ENCODE measurements at places on chromosomes 1 and 21.

DNA sequence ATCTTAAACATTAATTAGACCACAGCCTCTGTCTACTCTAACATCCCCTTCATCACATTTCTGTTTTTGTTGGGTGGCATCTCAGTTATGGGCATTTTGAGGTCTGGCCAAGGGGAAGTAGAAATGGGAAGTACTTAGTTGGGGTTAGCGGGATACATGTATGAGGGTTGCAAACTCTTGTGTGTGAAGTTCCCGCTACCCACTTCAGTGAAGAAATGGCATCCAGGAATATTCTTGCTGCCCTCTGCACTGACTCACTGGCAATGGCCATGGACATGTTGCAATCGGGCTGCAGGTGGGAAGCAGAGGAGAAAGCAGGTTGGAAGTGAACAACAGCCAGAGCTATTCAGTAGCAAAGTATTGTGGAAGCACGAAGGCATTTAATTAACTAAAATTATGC is 7.4 kb downstream of the CD48 start:
- DNase-seq: no peak

DNA sequence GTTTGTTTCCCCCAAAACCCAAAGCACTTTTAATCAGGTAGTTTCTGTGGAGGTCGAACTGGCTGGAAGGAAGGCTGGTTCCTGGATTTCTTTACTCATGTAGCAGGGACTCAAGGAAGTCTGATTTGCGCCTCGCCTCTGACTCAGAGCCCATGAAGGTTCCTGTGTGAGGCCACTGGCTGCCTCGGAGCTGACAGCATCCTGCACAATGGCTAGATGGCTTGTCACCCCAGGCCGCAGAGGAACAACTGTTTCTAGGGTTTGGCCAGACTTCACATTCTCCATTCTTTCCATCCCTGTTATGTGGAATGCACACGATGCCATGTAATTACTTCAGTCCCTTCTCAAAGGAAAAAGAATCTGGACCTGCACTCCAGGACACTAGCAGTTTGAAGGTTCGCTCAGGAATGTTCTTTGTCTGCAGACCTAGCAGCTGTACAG is 39.1 kb upstream of the PRSS38 start:
- no peak for DNase-seq

GRCh38 chr1:223161321-223161720 is 18.3 kb upstream of the TLR5 start:
- DNase-seq: no peak

GRCh38 chr1:225446981-225447615 is 19.3 kb upstream of the LBR start:
- DNase-seq: no peak

DNA sequence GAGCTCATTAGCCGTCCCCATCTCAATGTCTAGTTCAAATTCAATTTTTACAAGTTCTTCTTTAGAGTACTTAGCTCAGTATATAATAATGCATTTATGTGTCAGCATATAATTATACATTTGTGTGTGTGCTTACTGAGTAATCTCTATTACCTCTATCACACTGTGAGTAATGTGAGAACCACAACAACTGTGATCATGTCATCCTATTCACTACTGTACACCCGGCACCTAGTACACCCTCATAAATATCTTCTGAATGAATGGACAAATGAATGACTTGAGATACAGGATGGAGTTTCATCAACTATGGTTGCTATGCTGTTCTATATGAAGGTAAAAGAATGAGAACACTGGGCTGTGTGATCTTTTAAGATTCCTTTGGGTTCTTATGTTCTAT is 124.0 kb downstream of the GPATCH2 start:
- no peak for DNase-seq

- no peak for DNase-seq
Measured at GRCh38 chr21:42650033-42650370, 3.4 kb upstream of the PDE9A start.

- DNase-seq: no peak
Measured at GRCh38 chr21:36694031-36694515, 4.8 kb upstream of the SIM2 start.

DNA sequence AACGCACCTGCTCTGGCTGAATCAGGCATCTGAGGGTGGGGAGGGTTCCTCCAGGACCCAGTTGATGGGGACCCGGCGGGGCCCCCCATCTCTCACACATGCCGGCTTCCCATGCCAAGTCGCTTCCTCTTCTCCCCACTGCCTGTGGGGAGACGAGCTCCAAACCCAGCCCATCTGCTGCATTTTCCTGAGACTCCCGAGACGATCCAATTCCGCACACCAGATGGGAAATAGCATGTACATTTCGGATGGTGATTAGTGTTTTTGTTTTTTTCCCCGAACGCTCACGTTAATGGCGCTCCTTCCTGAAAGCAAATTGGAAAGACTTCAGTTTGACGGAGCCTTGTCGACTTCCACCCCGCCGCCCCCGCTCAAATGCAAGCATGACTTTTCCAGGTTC is 13.2 kb upstream of the GRIK3 start:
- DNase-seq: no peak

DNA sequence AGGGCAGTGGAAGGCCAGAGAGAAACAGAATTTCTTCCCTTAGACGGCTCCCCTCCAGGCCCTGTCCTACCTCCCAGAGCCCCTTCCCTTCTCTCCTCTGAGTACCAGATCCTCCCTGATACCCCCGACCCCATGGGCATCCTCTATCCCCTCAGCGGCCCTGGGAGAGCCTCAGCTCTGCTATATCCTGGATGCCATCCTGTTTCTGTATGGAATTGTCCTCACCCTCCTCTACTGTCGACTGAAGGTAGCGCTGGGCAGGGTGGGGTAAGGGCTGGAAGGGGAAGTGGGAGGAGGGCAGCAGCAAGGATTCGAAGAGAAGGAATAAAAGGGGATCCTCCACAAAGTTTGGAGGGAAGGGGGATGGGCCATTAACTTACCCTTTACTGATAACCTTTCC is 2.7 kb downstream of the FCER1G start:
- DNase-seq: no peak

- DNase-seq: no peak
Measured at GRCh38 chr1:36222481-36223380, 1.5 kb upstream of the THRAP3 start.

DNA sequence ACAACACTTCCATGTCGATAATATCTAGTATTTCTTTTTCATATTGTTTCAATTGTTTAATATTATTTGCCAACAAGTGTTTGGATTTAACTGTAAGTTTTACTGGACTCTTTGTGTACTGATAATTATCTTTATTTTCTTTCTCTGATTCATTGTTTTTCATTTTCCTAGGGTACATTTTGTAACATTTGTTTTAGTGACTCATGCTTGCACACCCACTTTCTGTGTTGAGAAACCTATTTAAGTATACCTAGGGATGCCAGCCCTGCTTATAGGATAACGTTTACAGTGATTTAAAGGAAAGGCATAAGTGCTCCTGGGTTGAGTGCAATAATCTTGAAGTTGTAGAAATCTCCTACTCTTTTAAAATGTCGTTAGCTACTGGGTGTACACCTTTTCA is 1386.0 kb upstream of the ADGRL4 start:
- no peak for DNase-seq

GRCh38 chr1:230542681-230543080 is 99.6 kb upstream of the COG2 start:
- DNase-seq: no peak

- DNase-seq: no peak
Measured at GRCh38 chr1:101148980-101149379, 87.8 kb upstream of the S1PR1 start.

DNA sequence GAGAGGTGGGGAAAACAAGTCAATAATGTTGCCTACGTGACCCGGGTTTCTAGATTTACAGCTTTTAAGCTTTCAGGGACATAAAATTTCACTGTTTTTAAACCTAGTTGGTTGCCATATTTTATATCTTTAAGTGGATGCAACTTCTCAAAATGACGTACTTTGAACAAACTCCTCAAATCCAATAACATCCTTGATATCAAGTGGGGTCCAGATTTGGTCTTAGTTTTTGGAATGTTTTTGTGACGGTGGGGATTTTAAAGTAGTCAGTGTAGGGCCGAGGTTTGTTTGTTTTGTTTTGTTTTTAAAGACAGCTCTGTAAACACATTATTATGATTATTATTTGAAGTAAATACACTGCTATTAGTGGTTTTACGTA is 453 bp downstream of the CDKN2C start:
- DNase-seq: no peak

- DNase-seq: no peak
Measured at GRCh38 chr21:35510957-35511695, 462.0 kb upstream of the RUNX1 start.

- no peak for DNase-seq
Measured at GRCh38 chr1:158049853-158050252, 56.4 kb downstream of the KIRREL1 start.

DNA sequence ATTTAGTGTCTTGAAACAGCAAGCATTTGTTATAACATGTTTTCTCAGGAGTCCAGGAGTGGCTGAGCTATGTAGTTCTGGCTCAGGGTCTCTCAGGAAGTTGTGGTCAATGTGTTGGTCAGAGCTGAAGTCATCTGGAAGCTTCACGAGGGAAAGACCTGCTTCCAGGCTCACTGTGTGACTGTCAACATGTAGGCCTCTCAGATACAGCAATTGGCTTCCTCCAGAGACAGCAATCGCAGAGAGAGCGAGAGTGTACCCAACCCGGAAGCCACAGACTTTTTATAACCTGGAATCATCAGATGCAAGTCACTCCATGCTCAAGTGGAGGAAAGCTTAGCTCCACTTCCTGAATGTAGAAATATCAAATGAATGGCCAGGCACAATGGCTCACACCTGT is 40.9 kb downstream of the TNFRSF9 start:
- DNase-seq: no peak

DNA sequence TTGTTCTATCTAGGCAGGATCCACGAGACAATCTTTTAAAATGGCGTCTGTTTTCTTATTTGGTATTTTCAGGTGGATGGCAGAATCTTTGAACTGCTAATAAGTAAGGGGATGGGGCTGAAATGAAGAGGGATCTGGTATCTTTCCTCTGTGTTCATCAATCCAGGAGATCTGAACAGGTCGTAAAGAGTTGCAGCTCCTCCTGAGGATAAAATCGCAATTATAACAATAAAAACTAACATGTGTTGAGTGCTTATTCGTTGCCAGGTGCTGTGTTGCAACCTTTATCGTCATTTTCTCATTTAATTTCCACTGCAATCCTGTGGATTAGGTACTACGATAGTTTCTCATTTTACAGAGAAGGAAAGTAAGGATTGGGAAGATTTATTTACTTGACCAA is 134.6 kb upstream of the DPYD start:
- no peak for DNase-seq

GRCh38 chr1:30450148-30450817 is 273.1 kb downstream of the MATN1 start:
- DNase-seq: no peak

- peak; percentile 38 for DNase-seq
Measured at GRCh38 chr1:170620164-170620563, 43.8 kb upstream of the PRRX1 start.

DNA sequence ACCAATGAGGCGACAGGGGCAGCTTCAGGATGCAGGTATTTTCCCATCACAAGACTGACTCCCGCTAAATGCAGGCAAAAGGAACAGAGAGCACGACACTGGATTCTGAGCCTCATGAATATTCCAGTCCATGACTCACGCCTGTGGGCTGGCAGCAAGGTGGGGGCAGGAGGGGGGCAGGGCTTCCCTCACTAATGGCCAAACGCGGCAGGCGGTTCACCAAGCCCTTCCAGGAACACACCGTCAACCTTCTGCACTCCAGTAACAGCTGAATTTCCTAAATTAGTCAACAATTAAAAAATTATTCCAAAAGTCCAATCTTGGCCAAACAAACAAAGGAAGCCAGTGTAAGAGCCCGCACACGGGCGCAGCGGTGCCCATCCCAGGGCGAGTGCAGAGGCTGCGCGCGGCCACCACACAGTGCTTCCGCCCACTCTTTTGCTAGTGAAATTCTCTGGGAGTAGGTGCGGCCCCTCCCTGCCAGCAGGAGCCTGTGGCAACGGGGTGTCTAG is 12.5 kb upstream of the GPR153 start:
- DNase-seq: no peak

GRCh38 chr1:66166753-66167152 is 367.2 kb upstream of the SGIP1 start:
- no peak for DNase-seq

DNA sequence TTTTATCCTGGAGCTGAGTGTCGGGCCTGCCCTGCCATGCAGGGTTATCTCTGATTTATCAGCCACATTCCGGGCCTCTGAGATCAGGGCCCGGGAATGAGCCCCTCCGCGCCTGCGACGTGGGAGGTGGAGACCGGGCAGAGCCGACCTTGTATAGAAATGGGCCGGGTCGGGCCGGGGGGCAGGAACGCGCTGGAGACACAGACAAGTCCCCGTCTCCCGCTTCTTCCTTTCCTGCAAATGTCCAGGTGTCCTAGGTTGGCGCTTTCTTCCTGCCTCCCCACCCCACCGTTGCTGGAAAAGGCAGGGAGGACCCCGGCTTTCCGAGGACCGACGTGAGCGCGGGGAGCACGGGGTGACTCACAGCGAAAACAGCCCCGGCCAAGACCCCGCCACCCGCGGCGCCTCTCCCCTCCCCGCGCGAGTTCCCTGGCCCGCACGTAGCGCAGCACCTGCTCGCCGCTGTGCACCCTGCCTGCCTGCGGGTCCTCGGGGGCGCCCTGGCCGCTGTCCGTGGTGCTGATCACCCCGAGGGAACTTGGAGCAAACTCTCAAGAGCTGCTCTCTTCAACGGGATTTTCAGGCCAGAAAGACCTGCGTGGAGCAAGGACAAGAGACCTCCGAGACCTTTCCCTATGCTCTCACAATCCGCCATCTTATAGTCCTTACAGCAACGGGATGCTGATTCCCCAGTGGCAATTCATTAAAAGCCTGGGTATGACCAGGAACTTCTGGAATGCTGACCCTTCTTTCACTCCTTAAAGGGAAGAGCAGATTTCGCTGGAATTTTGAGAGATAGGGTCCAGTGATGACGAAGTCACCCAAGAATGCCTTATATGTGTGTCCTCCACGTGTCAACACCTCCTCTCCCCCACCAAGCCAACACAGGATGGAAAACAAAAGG is 475 bp upstream of the NPPB start:
- DNase-seq: no peak

DNA sequence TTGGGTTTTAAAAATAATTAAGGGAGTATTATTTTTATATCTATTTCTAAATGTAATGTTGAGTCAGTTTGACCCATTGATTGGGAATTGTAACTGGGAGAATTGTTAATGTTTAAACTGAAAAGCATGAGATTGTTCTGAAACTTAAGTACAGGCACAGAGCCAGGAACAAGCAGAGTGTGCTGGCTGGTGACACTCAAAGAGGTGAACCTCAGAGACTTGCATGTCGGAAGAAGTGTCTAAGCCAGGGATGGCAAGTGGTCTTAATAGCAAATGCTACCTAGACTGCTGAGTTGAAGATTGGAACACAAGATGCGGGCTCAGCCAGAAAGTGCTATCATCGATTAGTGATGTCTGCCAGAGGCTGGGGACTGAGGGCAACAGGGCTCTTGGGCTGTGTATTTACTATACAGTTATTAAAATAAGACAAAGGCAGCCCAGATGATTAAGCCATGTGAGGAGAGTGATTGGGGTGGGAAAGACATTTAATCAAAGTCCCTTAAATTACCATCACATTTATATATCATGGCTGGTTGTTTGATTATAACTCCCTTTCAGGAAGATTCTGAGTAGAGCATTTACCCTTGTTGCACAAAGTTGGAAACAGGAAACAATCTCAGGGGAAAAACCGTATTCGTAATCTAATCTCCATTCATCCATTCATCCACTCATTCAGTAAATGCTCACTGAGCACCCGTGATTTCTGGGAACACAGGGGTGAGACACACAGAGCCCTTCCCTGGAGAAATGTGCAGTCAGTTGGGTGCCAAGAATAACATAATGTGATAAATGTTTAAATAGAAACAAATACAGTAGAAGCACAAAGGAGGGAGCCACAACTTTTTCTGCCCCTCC is 42.8 kb downstream of the C8A start:
- DNase-seq: no peak
